ENCODE measurements at places on chromosomes 2 and 18.

DNA sequence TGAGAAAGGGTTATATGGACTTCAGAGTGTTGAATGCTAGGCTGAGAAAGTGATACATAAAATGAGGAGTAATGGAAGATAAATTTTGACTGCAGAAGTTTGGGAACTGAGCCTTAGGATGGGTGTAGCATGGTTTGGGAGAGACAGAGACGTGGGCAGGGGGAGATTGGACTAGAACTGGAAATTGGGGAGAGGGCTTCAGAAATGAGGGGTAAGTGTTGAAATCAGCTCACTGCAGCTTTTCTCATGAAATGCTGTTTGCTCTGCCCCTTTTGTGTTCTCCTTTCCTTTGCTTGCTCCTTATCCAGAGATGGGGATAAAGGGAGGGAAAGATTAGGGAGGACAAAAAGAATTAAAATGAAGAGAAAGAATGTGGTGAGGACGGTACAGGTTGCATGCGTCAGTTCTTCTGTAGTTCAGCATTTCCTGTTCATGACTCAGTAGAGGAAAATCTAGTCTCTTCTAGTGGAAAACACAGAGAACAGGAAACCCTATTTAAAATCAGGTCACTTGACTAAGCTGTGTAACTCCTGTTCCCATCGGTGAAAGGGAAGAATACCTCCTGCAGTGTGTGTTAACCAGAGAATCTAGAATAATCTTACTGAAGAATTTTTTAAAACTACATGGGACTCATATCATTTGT, 105.6 kb downstream of the CRIM1 start:
- DNase-seq, result no peak

- DNase-seq, result peak; percentile 39
Measured at GRCh38 chr2:240499309-240500301, 58.2 kb downstream of the ANKMY1 start.

DNA sequence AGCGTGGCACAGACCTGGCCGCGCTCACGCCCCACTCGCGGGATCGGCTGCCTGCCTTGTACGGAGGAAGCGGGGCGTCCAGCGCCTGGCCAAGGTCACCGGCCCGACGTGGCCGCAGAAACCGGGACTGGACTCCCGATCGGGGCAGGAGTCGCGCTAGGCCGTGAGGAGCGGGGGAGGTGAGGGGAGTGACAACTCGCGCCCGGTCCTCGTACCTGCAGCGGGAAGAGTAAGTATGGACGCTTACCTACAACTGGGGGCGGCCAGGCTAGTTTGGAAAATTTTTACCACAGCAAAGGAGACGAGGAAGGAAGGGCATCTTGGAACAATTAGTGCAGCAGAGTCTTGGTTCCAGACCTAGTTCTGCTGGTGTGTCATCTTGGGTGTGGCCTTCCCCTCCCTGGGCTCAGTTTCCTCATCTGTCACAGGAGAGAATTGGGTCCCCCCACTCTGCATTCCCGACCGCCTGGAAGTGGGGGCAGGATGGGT, 693 bp downstream of the UBE2F start:
- DNase-seq, result no peak

DNA sequence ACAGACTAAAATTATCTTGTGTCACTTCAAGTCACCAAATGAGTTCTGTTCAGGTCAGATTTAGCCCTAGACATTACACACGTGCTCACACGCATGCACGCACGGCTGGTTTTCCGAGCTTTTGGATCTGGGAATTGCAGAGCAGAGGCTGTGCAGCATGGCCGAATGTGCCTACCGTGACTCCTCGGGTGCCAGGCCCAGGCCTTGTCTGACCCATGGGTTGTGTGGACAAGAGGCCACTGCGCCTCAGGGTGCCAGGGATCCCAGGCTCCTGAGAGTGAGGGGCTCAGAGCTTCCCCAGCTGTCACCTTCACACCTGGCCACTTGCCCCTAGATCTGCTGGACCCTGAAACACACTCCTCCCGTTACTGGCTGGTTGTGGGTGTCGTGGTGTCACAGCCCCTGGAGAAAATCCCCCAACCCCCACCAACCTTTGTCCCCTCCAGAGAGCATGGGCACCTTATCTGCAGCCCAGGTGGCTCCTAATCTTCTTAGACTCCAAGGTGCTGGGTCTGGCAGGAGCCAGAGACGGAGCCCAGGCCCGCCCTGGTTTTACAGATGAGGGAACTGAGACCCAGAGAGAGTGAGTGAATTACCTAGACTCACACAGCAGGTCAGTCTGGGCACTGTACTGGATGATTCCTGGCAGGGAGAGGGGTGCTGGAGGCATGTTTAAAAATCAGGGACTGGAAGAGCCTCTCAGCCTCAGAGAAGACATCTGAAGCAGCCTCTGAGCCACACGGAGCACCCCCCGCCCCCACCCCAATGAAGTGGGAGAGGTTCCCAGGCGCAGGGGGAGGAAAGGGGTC, 56.8 kb downstream of the ATOH8 start:
- no peak for DNase-seq

DNA sequence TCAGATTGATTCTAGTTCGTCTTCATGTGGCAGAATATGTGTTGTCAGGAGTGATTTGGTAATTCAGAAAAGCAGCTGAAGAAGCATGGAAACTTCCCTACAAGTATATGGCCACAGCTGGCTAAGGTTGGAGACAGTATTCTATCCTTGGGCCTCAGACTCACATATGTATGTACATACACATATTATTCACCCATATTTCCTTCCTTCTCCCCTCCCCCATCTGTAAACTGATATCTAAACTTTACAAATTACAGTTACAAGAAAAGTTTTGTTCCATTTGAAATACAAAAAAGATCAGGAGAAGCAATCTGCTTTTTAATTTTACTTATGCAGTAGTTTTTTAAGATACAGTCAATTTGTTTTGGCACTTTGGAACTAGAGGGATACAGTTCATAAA, 3.1 kb downstream of the SP3 start:
- DNase-seq, result no peak

DNA sequence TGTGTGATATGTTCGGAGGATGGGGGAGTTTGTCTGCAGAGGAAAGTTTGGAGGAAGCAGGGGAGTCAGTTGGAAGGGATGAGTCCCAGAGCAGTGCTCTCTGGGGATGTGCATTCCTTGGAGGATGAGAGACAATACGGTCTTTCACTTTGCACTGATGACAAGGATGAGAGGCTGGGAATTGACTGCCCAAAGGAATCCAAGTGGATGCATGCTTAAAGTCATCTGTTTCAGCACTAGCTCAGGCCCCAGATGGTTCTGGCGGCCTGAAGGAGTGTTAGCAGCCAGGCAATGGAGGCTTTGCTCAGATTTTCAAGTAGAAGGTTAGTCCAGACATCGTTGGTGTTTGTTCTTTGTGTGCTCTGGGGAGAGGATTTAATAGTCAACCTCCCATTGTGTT, 100.2 kb downstream of the CRIM1 start:
- no peak for DNase-seq

DNA sequence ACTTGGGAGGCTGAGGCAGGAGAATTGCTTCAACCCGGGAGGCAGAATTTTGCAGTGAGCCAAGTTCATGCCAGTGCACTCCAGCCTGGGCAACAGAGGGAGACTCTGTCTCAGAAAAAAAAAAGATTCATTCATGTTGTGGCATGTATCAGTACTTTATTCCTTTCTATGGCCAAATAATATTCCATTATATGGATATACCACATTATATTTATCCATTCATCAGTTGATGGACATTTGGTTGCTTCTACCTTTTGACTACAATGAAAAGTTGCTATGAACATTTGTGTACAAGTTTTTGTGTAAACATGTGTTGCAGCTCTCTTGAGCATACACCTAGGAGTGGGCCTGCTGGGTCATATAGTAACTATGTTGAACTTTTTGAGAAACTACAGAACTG, 9.2 kb upstream of the MAT2A start:
- DNase-seq, result no peak

- DNase-seq, result no peak
Measured at GRCh38 chr18:32405588-32405987, 65.1 kb downstream of the GAREM1 start.

DNA sequence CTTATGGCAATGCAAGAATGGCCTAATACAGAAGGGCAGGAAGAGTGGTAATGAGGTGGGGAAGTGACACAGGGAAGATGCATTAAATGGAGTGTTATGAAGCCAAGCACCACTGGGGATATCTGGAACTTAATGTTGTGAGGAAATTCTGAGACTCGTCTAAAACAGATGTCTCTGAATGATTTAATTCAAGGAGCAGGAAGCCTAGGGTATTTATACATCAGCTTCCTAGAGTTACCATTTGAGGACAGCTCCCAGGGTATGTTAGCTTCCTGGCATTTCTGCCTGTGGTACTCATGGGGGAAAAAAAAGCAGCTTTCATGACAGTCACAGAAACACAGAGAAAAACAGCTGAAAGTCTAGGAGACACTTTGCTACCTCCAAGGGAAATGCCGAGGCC, 989.5 kb downstream of the CBLN2 start:
- no peak for DNase-seq

GRCh38 chr2:187148059-187148714, 299.2 kb upstream of the ZSWIM2 start:
- no peak for DNase-seq

GRCh38 chr18:13036622-13037320, 45.6 kb downstream of the CEP192 start:
- DNase-seq, result no peak

- no peak for DNase-seq
Measured at GRCh38 chr2:202036601-202037037, 3.0 kb downstream of the FZD7 start.

- no peak for DNase-seq
Measured at GRCh38 chr18:69494841-69495240, 94.2 kb downstream of the DOK6 start.

GRCh38 chr2:17272652-17273525, 245.4 kb downstream of the RAD51AP2 start:
- no peak for DNase-seq

DNA sequence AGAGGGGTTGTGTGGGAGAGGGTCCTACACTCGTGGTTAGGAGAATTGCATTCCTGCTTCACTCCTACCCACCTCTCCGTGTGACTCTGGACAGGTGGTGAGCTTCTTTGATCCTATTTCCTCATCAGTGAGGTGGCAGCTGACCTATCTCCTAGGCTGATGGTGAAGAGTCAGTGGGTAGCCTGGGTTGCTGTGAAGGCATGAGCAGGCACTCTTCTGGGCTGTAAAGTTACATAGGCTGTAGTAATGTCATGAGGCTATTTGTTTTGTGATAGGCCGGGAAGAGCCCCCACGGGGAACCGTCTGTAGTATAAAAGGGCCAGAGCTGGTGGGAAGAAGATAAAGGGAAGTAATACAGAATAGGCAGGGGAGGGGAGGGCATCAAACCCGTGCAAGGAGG, 83.8 kb downstream of the TMEM247 start:
- no peak for DNase-seq

GRCh38 chr2:15448250-15448839, 112.8 kb downstream of the NBAS start:
- no peak for DNase-seq

DNA sequence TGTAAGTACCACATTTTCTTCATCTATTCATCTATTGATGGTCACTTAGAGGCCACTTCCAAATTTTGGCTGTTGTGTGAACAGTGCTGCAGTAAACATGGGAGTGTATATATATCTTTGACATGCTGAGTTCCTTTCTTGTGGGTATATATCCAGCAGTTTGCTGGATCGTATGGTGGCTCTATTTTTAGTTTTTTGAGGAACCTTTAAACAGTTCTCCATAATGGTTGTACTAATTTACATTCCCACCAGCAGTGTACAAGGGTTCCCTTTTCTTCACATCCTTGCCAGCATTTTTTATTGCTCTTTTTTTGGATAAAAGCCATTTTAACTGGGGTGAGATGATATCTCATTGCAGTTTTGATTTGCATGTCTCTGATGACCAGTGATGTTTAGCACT, 7.3 kb upstream of the ATP5MC3 start:
- no peak for DNase-seq

GRCh38 chr2:235391921-235392615, 101.8 kb upstream of the AGAP1 start:
- no peak for DNase-seq

All from CD8-positive, alpha-beta T cell (primary cell).